GM23338 (cell line): ENCODE measurements at places on chromosomes 4 and X.

DNA sequence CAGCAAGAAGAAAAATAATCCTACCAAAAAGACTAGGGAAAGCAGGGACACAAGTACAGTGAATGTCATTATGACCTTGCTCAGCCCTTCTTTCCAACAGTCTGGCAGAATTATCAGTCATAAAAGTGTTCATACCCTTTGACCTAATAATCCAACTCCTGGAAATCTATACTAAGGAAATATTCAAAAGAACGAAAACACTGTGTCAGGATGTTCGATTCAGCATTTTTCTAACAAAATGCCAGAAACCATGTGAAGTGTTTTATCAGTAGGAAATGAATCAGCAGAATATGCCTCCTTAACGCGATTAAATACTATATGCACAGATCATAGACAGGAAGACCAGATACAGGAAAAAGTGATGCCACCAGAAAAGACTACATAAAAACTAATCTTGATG, 16.2 kb upstream of the S100G start:
- no peak for DNase-seq

GRCh38 chrX:18861511-18861910, 122.4 kb downstream of the PHKA2 start:
- no peak for DNase-seq

DNA sequence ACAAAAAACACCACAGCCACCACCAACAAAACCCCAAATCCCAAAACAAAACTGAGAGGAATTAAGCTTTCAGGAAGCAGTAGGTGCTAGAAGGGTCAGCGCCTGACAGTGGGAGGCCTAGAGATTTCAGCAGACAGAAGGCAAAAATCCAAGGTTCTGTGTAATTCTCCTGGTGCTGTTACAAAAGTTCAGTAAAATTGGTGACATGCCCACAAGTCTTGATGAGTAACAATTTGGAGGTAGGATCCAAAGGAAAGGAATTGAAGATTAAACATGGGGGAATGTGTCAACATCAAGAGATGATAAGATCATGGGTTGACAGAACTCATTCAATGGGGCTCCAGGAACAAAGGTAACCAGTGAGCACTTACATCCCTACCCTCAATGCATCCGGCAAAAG, 653.8 kb upstream of the CPEB2 start:
- DNase-seq = no peak

GRCh38 chr4:166823848-166824247, 410.4 kb downstream of the SPOCK3 start:
- no peak for DNase-seq

- DNase-seq = peak; percentile 68
Measured at GRCh38 chrX:153554519-153555167, 37.2 kb downstream of the ATP2B3 start.

- no peak for DNase-seq
Measured at GRCh38 chr4:153019906-153020305, 83.8 kb downstream of the FHDC1 start.

GRCh38 chrX:119194621-119195020, 41.5 kb upstream of the PGRMC1 start:
- peak; percentile 39 for DNase-seq

- peak; percentile 54 for DNase-seq
Measured at GRCh38 chr4:28357990-28358389, 1497.3 kb downstream of the STIM2 start.

DNA sequence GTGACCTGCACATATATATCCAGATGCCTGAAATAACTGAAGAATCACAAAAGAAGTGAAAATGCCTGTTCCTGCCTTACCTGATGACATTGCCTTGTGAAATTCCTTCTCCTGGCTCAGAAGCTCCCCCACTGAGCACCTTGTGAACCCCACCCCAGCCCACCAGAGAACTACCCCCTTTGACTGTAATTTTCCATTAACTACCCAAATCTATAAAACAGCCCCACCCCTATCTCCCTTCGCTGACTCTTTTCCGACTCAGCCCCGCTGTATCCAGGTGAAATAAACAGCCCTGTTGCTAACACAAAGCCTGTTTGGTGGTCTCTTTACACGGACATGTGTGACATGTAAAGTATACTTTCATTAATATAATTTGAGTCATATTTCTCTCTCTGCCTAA, 320.3 kb upstream of the TECRL start:
- DNase-seq = peak; percentile 73

DNA sequence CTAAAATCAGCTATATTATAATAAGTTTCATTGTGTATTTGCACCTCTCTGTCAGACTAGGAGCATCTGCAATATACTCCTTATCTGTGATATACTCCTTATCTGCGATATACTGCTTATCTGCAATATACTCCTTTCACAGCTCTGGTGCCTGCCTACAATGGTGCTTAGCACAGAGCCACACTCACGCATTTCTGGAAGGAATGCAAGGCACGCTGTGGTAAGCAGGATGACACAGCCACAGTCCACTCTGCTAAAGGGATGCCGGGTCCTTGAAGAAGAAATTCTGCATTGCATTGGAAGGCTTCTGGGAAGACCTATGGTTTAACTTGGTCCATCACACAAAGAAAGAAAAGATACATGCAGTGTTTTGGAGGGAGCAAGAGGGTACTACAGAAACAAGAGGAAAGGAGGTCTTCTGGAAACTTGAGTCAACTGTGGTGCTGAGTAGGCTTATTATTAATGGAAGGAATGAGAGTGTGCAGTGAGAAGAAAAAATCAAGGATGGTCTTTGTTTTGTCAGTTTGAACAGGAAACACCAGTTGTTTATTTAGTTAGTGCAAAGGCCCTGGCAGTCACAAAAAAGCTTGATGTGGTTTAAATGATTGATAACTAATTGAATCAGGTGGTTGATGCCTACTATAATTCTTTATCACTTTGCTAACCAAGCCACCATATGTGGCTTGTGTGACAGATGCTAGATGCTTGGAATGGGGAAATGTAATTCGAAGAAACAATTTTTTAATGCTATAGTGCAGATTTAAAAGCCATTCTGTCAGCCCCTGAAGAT, 342.3 kb downstream of the GRXCR1 start:
- peak; percentile 17 for DNase-seq

DNA sequence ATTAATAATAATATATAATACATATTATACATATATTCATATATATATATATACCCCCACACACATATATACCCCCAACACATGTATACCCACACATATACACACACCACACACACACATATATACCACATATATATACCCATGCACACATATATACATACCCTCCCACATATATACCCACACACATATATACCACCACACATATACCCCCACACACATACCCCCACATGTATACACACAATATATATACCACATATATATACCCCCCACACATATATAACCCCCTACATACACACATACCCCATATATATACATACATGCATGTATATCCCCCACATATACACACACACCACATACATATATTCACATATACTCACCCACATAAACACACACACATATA, 52.0 kb downstream of the NSG1 start:
- no peak for DNase-seq

DNA sequence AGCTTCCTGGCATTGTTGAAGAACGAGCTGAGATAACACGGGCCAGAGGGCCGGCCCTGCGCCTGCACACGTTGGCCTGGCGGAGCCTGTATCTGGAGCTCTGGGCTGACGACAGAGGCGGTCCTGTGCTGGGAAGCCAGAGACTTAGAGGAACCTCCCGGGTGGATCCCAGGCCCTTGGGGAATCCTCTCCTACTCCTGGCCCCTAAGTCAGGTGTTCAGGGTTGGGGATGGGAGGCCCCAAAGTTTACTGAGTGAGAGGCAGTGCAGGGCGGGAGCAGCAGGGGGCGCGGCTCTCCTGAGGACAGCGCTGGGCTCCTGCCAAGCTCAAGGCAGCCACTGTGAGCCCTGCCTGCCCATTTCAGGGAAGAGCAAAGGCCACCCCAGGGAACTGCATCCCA, 2.5 kb upstream of the HTRA3 start:
- peak; percentile 87 for DNase-seq

DNA sequence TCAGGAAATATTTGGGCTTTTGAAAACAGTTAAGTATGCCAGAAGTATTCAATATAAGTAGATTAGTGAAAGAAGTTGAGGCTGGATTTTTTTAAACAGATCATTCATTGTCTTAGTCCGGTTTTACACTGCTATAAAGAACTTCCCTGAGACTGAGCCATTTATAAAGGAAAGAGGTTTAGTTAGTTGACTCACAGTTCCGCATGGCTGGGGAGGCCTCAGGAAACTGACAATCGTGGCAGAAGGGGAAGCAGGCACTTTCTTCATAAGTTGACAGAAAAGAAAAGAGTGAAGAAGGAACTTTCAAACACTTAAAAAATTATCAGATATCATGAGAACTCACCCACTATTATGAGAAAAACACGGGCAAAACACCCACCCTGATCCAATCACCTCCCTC, 31.1 kb upstream of the CYLC1 start:
- DNase-seq = no peak

DNA sequence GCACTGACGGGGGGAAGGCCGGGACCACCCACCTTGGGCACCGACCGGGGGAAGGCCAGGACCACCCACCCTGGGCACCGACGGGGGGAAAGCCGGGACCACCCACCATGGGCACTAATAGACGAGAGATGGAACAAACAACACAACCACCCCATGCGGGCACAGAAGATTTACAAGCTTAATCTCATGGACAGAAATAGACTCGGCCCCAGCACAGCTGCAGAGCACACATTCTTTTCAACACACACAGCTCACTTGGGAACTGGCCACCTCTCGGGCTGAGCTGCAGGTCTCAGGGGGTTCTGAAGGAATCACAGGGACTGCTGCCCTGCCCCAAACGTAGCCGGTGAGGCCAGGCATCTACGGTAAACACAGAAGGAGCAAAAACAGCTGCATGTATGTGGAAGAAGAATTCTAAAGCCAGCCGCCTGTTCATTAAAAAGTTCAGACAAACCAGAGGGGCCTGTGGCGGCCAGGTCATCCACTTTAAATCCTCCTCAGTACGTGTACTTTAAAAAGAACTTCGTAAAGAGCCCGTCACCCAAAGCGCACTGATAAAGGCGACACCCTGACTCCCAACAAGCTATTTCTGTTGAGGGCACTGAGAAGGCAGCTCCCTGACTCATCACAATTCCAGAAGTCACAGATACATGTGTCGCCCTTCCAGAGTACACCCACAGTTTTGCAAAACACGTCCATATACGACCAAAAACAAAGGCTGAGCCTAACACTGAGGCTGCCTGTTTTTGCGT, 17.7 kb downstream of the PPP2R3B start:
- DNase-seq = peak; percentile 53

DNA sequence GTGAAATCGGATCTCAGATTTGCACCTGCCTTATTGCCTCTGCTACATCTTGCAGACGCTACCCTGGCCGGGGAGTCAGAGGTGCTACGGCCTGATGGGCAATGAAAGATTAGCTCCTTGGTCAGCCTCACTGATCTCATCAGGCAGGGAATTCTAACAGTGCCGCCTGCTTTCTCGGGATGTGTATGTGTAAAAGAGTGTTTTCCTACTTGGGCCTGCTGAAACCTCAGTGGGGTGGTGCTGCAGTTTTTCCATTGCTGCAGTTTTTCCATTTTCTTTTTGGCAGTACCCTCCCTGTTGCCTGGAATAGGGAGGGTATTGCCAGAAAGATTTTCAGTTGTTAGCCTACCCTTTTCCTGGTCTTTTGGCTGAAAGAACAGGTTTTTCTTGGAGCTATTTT, 117.5 kb downstream of the CDKL5 start:
- no peak for DNase-seq

DNA sequence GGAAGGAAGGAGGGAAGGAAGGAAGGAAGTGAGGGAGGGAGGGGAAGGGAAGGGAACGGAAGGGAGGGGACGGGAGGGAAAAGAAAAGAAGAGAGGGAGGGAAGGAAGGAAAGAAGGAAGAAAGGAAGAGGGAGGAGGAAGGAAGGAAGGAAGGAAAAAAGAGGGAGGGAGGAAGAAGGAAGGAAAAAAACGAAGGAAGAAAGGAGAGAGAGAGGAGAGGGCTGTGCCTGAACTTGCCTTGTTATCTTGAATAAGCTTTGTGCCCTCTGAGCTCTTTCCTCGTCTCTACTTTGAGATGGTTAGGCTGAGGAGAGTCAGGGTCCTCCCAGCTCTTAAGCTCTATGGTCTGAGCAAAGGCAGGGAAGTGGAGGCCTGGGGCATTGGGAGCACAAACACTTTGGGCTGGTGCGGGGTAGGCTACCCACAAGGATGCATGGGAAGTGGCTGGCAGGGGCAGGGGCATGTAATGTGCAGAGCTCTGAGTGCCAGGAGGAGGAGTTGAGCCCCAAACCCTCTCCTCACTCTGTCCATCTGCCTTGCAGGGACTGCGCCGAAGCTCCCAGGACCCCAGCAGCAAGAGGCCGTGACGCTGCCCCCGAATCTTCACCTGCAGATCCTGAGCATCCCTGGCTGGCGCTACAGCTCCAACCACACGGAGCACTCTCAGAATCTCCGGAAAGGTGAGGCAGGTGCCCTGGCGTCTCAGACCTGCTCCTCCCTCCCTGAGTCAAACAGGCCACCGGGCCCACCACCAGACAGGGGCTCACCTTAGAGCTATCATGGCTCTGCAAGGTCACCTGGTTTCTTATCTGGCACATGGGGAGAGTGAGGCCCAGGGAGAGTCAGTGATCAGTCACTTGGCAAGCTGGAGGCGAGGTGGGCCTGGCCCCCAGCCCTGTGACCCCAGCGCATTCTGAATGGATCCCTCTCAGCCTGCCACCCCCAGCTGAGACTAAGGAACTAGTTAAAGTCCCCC, 26.5 kb upstream of the MRFAP1 start:
- no peak for DNase-seq

DNA sequence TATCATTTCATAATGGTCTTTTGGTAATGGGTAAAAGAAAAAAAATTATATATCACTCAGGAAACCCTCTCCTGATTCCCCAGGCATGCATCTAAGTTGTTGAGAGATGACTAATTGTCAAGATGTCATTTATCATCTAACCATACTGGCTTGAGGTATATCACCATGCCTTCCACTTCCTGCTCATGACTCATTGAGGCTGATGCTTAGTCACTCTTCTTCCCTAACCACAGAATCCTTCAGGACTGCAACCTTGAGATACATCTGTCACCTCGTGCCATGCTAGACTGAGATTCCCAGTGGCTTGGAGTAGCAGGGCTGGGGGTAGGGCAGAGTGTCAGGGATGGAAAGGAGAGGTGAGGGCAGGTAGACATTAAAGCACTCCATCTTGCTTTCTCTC, 782.5 kb upstream of the INTU start:
- no peak for DNase-seq
